ENCODE measurements at places on chromosomes 1 and 21.

GRCh38 chr1:226216056-226216455 is 7.4 kb upstream of the MIXL1 start:
- no peak for DNase-seq

DNA sequence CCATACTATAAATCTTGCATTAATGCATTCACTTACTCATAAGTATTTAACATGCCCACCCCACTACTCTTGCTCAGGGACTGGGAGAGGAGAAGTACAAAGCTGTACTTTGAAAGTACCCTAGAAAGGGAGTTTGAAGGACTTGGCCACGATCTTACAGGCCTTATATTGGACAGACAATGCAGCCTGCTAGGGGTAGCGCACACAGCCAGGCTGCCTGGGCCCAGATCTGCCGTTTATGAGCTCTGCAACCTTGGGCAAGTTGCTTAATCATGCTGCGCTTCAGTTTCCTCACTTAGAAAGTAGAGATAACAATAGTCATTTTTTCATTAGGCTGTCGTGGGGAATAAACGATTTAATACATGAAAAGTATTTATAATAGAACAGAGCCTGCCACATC is 110.1 kb downstream of the CDC7 start:
- DNase-seq, result no peak

DNA sequence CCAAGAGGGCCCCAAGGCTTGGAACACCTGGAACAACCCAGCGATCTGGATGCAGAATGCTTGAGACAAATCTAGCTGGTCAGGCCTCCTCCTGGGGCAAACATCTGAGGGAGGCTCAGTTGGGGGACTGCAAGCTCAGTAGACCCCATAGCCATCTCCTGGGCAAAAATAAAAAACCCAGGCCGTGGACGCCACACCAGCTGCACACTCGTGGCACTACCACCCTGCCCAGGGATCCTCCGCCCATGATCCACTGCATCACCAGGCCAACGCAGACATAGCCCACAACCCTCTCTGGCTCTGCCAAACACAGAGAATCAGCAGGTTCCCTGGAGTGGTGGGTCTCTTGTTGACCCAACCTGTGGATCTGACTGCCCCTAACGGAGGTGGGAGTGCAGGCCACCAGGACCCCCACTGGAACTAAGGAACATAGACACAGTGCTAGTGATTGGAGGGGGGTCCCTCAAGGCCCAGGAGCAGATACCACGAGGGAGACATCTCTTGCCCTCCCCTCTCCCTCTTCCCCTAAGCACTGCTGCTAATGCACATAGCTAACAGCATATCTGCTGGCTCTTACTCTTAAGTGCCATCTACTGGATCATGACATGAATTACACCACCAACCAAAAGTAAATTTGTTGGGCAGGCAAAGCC is 147.2 kb downstream of the CHD1L start:
- no peak for DNase-seq

GRCh38 chr1:9555942-9556341 is 16.7 kb downstream of the SLC25A33 start:
- DNase-seq, result no peak

GRCh38 chr1:244328476-244328875 is 123.2 kb downstream of the ADSS2 start:
- DNase-seq, result no peak
